ENCODE measurements at places on chromosomes 12 and 14.

DNA sequence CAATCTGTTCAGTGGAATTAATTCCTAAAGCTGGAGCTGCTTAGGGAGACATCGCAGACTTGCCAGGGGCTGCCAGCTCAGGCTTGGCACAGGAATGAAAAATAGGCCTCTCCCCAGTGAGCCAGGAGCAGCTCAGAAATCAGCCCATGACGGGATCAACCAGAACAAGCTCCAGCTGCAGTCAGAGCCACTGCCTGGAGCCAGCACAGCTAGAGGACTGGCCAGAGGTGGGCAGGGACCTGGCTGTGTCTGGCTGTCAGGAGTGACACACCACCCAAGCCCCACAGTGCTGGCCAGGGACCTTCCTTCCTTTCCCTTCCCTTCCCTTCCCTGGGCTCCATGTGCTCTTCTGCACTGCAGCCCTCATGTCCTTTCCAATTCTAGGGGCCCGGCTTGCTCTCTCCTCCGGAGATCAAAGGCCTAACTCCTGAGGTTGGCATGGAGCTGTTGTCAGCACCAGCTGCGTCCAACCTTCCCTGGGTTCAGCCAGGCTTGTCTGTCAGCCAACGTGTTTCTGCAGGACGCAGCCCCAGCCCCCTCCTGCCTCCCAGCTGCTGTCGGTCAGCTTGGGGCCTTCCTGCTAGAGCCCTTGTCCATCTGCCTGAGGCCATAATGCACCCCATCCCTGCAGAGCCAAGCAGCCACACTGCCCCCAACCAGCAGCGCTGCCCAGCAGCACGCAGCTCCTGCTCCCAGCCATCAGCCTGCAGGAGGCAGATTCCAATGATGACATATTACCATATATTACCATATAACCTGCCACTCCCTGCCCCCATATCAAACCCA is 149.3 kb downstream of the CALM1 start:
- no peak for DNase-seq

DNA sequence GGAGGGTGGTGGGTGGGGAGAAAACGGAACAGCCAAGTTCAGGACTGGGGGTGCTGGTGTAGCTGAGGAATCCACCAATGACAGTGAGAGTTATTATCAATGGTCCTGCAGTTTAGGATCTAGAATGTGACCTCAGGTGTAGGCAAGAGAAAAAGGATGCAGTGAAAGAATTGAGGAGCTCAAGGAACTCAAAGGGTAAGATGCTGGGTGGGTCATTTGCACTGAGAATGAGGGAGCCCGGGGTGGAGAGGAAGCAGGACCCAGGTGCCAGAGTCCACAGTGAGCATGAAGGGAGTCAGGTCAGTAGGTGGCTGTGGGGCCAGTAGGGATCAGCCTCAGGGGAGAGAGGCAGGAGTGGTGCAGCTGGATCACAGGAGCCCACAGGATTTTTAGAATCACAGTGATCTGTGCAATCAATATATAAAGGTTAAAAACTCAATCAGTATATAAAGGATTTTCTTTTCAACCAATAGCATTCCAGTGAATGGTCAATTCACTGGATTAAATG is 3.2 kb upstream of the KRT7 start:
- DNase-seq, result no peak

GRCh38 chr14:61644834-61645233 is 50.5 kb upstream of the HIF1A start:
- DNase-seq, result no peak

GRCh38 chr12:805022-805632 is 52.7 kb downstream of the WNK1 start:
- DNase-seq, result no peak

DNA sequence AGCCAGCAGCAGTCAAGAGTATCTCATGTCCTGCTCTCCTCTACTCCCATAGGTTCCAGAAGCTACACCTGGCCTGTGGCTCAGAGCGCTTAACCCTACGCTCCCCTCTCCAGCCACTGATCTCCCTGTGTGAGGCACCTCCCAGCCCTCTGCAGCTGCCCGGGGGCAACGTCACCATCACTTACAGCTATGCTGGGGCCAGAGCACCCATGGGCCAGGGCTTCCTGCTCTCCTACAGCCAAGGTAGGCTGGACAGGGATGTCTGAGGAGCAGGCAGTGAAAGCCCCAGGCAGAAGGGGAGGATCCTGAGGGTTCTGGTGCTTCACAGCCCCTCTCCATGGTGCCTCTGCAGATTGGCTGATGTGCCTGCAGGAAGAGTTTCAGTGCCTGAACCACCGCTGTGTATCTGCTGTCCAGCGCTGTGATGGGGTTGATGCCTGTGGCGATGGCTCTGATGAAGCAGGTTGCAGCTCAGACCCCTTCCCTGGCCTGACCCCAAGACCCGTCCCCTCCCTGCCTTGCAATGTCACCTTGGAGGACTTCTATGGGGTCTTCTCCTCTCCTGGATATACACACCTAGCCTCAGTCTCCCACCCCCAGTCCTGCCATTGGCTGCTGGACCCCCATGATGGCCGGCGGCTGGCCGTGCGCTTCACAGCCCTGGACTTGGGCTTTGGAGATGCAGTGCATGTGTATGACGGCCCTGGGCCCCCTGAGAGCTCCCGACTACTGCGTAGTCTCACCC is 3.6 kb downstream of the LRP10 start:
- DNase-seq, result no peak

- no peak for DNase-seq
Measured at GRCh38 chr12:46678426-46678825, 147.4 kb downstream of the SLC38A4 start.

- no peak for DNase-seq
Measured at GRCh38 chr12:132615579-132616038, 3.0 kb upstream of the P2RX2 start.
